ENCODE measurements at places on chromosomes 4 and X. TPM values are rescaled to one million over a fixed set of nuclear protein-coding genes. Genes with fewer than 3 reads are reported as not detected.

Gene NPY1R
- total RNA-seq = 1.6 TPM

DNA sequence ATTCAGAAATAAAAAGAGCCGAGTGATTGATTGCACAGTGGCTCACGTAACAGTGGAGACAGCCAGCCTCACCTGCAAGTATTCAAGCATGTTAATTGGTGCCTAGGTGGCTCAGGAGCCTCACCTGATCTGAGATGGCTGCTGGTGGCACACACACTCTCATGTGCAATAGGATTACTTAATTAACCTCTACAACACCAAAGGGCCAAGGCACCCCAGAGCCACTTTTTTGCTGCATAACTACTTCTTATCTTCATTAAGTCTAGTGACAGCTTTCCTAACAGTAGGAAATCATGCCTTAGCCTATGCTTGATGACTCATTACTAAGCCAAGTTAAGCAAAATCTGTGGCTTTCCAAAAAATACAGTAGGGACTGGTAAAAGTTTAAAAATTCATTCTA, 117.3 kb upstream of the NOCT start:
- peak; percentile 51 for DNase-seq

DNA sequence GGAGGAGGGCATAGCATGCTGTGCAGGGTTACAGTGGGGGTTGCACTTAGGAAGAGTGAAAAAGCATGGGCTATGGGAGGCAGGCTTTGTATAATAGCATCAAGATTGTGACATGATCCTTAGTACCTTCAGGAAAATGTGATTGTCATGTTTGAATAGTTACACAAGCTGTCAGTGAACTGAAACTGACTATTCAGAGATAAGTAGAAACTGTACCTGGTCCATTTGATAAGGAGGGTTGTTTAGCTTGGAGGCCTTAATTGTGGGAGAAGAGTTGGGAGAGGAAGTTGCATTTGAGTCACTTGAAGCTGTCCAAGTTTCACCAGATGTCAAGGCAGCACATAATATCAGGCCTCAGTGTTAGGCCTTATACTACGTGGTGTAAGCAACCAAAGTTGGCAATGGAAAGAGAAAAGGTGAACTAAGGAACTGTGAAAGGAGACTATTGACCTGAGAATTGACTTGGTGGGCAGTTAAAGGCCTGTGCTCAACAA, 85.0 kb downstream of the TEX13C start:
- no peak for DNase-seq

- no peak for DNase-seq
Measured at GRCh38 chrX:68634649-68635227, 12.7 kb upstream of the STARD8 start.

Gene OTOP1
- not detected for total RNA-seq

Gene ANOS1
- 1.9 TPM for total RNA-seq

- DNase-seq = no peak
Measured at GRCh38 chrX:12405306-12405705, 267.0 kb downstream of the FRMPD4 start.

- peak; percentile 12 for DNase-seq
Measured at GRCh38 chrX:85611926-85612325, 232.5 kb upstream of the POF1B start.

GRCh38 chrX:149036086-149036485, 469.0 kb downstream of the IDS start:
- DNase-seq = no peak

DNA sequence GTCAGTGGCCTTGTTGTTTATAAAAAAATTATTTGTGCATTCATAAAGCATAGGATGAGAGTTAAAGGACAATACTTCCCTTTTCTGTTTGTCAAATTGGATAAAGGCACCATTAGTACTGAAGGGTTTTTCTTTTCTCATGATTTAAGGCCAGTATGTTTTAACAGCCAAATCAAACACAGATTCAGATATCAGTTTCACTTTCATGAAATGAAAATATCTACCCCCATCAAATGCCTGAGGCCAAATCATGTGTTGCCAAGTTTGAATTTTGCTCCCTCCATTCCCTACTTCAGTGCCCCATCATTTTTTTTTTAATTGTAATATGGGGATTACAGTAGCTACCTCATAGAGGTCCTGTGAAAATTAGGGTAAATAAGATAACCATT, 745.9 kb downstream of the RPA4 start:
- DNase-seq = no peak

Gene TBX22
- total RNA-seq = not detected

GRCh38 chrX:9440116-9440844, 24.6 kb upstream of the TBL1X start:
- no peak for DNase-seq

DNA sequence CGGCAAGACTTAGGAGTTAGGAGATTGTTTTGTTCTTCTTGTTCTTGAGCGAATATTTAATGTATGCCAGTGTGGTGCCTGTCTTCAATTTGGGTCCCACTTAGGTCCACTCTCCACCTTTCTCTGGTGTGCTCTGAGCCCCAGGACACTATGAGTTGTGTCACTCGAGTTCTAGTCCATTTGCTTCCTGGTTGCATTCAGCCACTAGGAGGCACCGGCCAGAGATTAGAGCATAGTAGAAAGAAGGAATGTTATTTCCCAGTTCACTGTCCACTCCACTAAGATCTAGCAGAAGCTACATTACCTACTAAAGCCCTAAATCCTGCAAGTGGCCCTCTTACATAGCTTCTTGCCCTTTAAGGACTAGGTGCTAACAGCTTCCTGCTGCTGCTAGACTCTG, 326.9 kb downstream of the NAF1 start:
- no peak for DNase-seq

DNA sequence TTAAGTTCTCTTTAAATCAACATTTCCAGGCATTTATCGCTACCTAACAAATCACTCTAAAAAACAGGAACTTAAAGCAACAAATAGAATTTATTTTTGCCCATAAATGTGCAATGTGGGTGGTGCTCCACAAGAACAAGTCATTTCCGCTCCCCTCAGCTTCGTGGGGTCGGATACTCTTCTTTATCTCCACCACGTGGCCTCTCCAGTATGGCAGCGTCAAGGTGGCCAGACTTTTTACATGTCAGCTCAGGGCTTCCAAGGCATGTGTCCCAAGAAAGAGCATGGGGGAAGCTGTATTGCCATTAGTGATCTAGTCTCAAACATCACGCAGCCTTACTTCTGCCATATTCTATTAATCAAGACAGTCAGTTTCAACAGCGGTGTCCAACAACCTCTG, 249.2 kb upstream of the NOCT start:
- DNase-seq = no peak

DNA sequence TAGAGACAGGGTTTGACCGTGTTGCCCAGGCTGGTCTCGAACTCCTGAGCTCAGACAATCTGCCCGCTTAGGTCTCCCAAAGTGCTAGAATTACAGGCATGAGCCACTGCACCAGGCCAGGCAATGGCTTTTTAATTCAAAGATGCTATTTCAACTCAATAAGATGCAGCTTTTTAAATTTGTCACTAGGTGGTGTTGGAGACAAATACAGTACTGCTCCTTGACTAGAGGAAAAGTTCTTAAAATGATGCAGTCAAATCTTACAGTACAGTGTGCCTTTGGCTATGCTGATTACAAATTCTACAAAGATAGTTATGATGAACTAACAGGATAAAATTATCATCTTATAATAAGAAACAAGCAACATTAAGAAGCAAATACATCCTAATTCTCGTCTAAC, 441.1 kb downstream of the KCNIP4 start:
- DNase-seq = peak; percentile 21

GRCh38 chr4:107850438-107850837, 25.7 kb downstream of the SGMS2 start:
- DNase-seq = no peak

DNA sequence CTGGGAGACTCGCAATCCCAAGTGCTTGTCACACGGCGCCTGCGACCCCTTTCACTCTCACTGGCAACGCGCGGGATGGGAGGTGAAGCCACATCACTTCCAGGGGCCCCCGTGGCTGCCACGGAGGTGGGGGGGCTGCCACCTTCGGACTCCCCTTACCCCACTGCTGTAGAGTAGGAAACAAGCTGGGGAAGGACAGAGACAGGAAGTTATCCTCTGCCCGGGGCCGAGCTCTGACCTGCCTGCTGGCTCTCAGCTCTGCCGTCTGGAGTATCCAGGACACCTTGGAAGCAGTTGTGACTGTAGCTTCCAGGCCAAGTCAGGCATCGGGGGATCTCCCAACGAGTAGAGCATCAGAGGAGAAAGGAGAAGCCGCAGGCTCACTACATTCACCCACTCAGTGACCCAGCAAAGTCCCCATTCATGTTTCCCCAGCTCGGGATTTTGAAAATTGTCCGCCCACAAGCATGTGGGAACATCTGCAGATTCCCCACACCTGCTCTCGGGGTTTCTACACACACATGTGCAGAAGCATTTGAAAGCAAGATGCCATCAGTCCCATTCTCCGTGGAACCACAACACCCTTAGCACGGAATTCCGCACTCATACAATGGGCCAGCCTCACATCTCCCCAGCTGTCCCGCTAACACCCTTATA, 10.8 kb downstream of the PDZD4 start:
- no peak for DNase-seq

- no peak for DNase-seq
Measured at GRCh38 chr4:48242511-48243195, 27.0 kb downstream of the TEC start.

Gene SMIM43
- 0.43 TPM for total RNA-seq

GRCh38 chr4:56450342-56450741, 14.3 kb downstream of the PAICS start:
- DNase-seq = no peak

Gene GYPA
- total RNA-seq = not detected

Gene APBB2
- total RNA-seq = 96.3 TPM

- DNase-seq = peak; percentile 83
Measured at GRCh38 chr4:168710353-168710946, 213.6 kb downstream of the PALLD start.

GRCh38 chr4:94365304-94365703, 22.7 kb upstream of the HPGDS start:
- DNase-seq = no peak

DNA sequence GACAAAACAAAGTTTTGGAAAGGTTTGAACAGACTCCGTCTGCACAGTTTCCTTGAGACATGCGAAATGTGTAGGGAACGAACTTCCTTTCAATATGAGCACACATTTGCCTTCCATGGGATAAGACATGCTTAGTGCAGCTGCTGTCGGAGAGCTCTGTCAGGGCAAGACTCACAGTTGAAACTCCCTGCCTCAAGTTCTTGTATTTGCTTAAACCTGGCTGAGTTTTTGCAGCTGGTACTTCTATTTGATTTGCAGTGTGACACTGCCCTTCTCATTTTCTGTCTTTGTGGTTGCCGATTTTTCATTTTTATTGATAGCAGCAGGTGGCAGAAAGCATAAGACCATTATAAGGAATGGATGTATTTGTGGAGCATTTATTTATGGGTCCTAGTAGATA, 18.2 kb upstream of the RHOH start:
- peak; percentile 49 for DNase-seq

GRCh38 chrX:148771440-148771839, 271.0 kb downstream of the AFF2 start:
- DNase-seq = no peak

DNA sequence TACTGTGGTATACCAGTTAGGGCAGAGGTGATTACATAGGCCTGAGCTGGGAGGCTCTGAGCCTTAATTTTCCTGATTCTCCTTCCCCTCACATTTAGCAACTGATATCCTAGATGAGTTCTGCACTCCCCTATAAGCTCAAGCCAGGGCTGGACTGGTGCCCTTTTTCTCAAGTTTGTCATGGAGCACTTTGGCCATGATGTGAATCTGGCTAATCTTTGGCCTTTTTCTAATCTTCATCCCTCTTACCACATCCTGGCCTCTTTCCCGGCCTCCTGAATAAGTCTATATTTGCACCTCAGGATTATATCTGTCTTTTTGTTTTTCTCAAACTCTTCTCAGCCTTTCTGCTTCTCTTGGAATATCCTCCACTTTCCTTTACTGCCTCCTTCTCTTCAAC, 10.9 kb upstream of the LAS1L start:
- no peak for DNase-seq

Gene GAGE12J
- not detected for total RNA-seq

Gene RPS6KA6
- total RNA-seq = 16.8 TPM

GRCh38 chr4:107853444-107854355, 29.0 kb downstream of the SGMS2 start:
- DNase-seq = peak; percentile 93

DNA sequence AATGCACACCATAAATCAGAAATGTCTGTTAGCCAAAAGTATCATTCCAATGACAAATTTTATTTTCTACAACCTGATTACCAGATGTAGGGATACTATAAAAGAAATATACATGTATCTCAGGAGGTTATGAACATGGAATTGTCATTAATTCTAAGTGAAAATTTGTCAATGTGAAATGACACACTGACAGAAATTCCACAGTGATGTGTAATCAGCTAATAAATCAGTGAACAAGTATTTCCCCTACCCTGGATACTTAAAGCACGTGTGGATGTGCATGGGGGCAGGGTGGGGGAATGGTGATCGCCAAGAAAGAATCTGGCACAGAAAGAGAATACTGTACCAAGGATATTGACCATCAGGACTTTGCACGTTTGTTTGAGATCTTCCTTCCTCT, 123.6 kb downstream of the SH3RF1 start:
- DNase-seq = no peak

Gene FHDC1
- total RNA-seq = 1.7 TPM

Gene CNKSR2
- total RNA-seq = 4.7 TPM

GRCh38 chr4:145154573-145154972, 25.8 kb downstream of the OTUD4 start:
- DNase-seq = peak; percentile 35

GRCh38 chr4:165326831-165327210, 648 bp upstream of the MSMO1 start:
- peak; percentile 34 for DNase-seq

- no peak for DNase-seq
Measured at GRCh38 chr4:87913896-87914295, 61.6 kb upstream of the SPP1 start.

DNA sequence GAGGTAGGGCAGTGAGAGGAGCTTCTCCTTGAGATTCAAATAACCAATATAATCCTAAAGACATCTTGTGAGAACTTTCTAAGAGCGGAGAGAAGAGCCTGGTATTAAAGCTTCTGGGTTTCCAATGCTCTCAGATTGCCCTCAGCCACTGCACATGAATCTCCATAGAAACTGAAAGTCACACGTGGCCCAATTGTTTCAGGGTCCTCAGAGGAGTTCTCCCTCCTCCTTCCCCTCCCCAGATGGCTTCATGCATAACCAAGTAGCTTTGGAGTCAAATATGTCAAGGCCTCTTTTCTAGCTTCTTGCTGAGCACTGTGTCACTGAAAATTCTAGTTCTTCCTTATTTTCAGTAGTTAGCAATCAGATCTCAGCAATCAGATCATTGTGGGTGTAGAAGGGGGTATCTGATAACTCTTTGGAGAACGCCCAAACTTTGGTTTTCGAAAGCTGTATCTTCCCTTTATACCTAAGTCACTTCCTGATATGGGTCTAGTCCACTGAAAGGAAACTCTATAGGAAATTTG, 2.2 kb downstream of the BTK start:
- no peak for DNase-seq

Data from fibroblast of villous mesenchyme (primary cell).